Gastrocnemius medialis (tissue), 4 donors: ENCODE measurements at places on chromosomes 13 and 19. TPM values are rescaled to one million over a fixed set of nuclear protein-coding genes. Genes with fewer than 3 reads are reported as not detected.

Gene ADGRE3
- total RNA-seq: not detected

Gene STXBP2
- 3.2 TPM for total RNA-seq

DNA sequence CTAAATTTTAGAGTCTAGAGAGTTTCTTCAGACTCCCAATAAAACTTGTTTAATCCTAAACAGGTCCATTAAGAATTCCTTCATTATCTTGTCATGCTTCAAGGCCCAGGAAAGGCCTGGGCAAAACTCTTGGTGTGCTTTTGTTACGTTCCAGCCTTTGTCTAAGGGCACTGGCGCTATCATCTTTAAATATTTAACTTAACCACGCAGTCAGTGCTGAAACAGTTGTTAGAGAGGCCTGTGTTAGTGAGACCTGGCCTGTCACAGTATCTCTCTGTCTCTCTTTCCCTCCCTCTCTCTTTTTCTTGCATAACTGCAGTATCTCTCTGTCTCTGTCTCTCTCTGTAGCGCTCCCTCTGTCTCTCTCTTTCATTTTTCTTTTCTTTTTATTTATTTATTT, 8.2 kb upstream of the OR1M1 start:
- H3K27ac ChIP-seq: no peak overlapping the region
- H3K36me3 ChIP-seq: no peaks in the 10 kb centered on the region
- no peaks in the 10 kb centered on the region for H3K4me1 ChIP-seq

GRCh38 chr13:20714161-20714560, 10.7 kb downstream of the IL17D start:
- H3K27me3 ChIP-seq: no peaks in the 10 kb centered on the region
- peaks cover 56% of the 10 kb centered on the region for H3K4me1 ChIP-seq
- H3K4me3 ChIP-seq: peak overlapping the region; percentile 47
- H3K27ac ChIP-seq: peak overlapping the region; percentile 88
- no peaks in the 10 kb centered on the region for H3K36me3 ChIP-seq

- no peaks in the 10 kb centered on the region for H3K4me1 ChIP-seq
- no peaks in the 10 kb centered on the region for H3K27me3 ChIP-seq
- no peak overlapping the region for H3K27ac ChIP-seq
- H3K36me3 ChIP-seq: no peaks in the 10 kb centered on the region
- no peak overlapping the region for H3K4me3 ChIP-seq
These were observed 127.3 kb upstream of the EDNRB start for GRCh38 chr13:78045916-78046315.

DNA sequence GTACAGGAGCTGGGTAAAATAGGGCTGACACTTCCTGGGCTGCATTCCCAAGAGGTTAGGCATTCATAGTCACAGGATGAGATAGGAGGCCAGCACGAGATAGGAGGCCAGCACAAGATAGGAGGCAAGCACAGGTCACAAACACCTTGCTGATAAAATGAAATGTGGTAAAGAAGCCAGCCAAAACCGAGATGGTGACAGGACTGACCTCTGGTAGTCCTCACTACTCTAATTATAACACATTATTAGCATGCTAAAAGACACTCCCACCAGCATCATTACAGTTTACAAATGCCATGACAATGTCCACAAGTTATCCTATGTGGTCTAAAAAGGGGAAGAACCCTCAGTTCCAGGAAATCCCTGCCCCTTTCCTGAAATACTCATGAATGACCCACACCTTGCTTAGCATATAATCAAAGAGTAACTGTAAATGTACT, 20.9 kb upstream of the IGSF23 start:
- no peaks in the 10 kb centered on the region for H3K36me3 ChIP-seq
- no peak overlapping the region for H3K27ac ChIP-seq
- DNase-seq: peak; percentile 18
- peaks cover 8% of the 10 kb centered on the region for H3K4me1 ChIP-seq
- H3K27me3 ChIP-seq: peaks cover 4% of the 10 kb centered on the region
- no peak overlapping the region for H3K4me3 ChIP-seq
